Activated naive CD8-positive, alpha-beta T cell treated with anti-CD3 and anti-CD28 coated beads, Interleukin-2, amount 10 ng/mL, durations not matched to agents 7 days and 5 days (primary cell): ENCODE measurements at places on chromosomes 1 and 21. TPM values are rescaled to one million over a fixed set of nuclear protein-coding genes. Genes with fewer than 3 reads are reported as not detected.

The SPRR3 gene
- total RNA-seq = not detected

The TMEM82 gene
- total RNA-seq = not detected

The PLA2G2A gene
- not detected for total RNA-seq

The CASQ2 gene
- total RNA-seq = not detected

The FMOD gene
- not detected for total RNA-seq

The PARS2 gene
- 4.3 TPM for total RNA-seq

The RPE65 gene
- not detected for total RNA-seq

The BGLAP gene
- total RNA-seq = 3.3 TPM

The RPS27 gene
- 3,346 TPM for total RNA-seq

The ELF3 gene
- 0.82 TPM for total RNA-seq

The FCER1G gene
- 18.9 TPM for total RNA-seq

The SAMD13 gene
- total RNA-seq = 0.77 TPM

The TNFAIP8L2 gene
- total RNA-seq = 23.7 TPM

The ANXA9 gene
- not detected for total RNA-seq
